ENCODE measurements at places on chromosomes 6 and 20.

GRCh38 chr6:163718537-163718936, 304.0 kb downstream of the QKI start:
- no peak for DNase-seq

DNA sequence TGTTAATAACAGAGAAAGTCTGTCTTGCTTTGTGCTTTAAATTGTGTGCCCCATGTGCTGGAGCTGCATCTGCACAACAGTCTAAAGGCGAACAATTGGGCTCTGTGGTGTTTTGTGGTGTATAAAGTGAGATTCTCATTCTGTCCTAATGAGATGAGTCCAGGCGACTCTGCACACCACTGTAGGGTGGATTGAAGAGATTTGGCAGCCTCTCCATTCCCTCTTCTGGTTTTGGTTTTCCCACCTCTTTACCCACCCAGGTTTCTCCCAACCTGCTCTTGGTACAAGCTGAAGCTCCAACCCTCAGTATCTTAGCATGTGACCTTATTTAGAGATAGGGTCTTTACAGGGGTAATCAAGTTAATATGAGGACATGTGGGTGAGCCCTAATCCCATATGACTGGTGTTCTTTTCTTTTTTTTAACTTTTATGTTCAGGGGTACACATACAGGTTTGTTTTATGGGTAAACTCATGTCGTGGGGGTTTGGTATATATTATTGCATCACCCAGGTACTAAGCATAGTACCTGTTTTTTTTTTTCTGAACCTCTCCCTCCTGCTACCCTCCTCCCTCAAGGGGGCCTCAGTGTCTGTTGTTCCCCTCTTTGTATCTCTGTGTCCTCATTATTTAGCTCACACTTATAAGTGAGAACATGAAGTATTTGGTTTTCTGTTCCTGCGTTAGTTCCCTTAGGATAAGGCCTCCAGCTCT, 217.6 kb upstream of the DTNBP1 start:
- no peak for DNase-seq

- DNase-seq, result no peak
Measured at GRCh38 chr6:115830895-115831294, 229.8 kb downstream of the FRK start.

- peak; percentile 30 for DNase-seq
Measured at GRCh38 chr20:45138561-45139300, 14.5 kb upstream of the WFDC12 start.

DNA sequence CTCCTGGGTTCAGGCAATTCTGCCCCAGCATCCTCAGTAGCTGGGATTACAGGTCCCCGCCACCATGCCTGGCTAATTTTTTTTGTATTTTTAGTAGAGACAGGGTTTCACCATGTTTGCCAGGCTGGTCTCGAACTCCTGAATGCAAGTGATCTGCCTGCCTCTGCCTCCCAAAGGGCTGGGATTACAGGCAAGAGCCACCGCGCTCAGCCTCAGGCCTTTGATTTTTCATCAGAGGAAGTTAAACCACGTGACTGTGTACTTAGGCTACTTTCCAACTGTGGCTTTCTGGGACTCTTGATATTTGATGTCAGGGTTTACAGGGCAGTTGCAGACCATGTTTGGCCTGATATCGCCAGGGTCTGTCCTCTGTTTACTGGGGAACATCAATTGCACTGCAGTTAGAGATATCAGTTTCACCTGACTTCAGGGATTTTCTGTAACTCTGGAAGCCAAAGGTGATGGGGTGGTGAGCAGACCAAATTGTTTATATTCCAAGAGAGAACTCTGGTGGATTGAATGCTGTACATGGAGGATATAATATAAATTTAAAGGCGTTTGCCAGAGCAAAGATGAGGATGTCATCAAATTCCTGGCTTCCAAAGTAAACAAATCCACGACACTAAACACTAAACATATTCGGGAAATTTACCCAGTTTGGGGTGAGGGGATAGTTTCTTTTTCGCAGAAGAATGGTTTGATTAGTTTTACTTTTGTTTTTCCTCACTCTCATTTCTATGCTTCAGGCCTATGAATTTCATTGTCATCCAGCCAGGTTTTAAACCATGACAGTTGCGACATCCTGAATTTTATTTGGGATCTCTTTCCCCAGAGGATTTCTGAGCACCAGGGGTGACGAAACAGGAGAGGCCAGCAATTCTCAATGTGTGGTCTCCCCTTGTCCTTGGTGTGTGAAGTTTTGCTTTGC, 4.2 kb downstream of the PSMF1 start:
- peak; percentile 46 for DNase-seq

GRCh38 chr6:52361414-52361944, 472 bp upstream of the PAQR8 start:
- peak; percentile 49 for DNase-seq

- DNase-seq, result no peak
Measured at GRCh38 chr20:10554285-10554684, 119.2 kb downstream of the SLX4IP start.

DNA sequence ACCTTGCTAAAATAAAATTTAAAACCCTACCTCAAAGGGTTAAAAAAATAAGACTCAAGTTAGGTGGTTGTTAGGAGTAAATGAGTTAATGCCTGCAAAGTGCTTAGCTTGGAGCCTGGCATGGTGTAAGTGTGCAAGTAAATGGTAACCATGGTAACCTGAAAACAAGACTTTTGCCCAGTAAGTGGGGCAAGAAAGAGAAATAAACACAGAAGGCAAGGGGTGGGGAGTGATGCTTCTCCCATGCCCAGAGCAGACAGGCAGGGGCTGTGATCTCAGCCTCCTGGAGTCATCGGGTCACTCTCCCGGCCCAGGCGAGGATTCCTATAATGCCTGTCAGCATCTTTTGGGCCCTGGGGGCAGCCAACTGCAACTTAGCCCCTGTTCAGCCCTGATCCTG, 59.2 kb upstream of the SLC32A1 start:
- DNase-seq, result no peak

- no peak for DNase-seq
Measured at GRCh38 chr20:25025986-25026605, 31.8 kb downstream of the ACSS1 start.

- DNase-seq, result peak; percentile 77
Measured at GRCh38 chr20:63056236-63057170, 49.7 kb upstream of the BHLHE23 start.

- DNase-seq, result peak; percentile 75
Measured at GRCh38 chr6:143596866-143597265, 80.9 kb upstream of the PHACTR2 start.

DNA sequence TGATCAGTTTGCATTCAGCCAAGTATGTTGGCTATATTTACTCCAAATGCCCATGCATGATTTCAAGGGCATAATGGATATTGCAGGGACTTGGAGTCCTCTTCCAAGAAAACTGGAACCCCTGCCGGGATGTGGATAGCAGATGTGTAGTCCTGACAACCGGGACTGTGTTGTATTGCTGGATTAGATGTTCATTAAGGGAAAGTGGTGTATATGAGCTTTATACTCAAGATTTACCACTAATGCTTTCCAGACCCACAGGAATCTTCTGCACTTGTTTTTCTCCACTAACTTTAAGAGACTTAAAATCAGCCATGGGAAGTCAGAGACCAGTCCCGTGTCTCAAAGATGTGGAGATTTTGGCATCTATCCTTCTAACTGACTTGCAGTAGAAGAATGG, 770.9 kb downstream of the HDGFL1 start:
- no peak for DNase-seq

DNA sequence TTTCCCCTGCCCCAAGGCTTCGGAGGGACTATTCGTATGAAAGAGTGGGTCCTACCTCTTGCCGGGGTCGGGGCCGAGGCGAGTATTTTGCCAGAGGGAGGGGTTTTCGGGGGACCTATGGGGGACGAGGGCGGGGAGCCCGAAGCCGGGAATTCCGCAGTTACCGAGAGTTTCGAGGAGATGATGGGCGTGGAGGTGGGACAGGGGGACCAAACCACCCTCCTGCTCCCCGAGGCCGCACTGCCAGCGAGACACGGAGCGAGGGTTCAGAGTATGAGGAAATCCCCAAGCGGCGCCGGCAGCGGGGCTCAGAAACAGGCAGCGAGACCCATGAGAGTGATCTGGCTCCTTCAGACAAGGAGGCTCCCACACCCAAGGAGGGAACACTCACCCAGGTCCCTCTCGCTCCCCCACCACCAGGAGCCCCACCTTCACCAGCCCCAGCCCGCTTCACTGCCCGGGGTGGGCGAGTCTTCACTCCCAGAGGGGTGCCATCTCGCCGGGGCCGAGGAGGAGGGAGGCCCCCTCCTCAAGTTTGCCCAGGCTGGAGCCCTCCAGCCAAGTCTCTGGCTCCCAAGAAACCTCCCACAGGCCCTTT, 11.3 kb downstream of the PRRC2A start:
- DNase-seq, result no peak

All from GM03348 (cell line).